ENCODE measurements at places on chromosomes 3 and 15. TPM values are rescaled to one million over a fixed set of nuclear protein-coding genes. Genes with fewer than 3 reads are reported as not detected.

MORC1 gene
- 0.35 TPM for total RNA-seq

GOLGA6L7 gene
- total RNA-seq, result not detected

CD96 gene
- total RNA-seq, result 2.6 TPM

GPR62 gene
- 0.06 TPM for total RNA-seq

ECE2 gene
- not detected for total RNA-seq

CELF6 gene
- total RNA-seq, result 2.4 TPM

DUOXA2 gene
- not detected for total RNA-seq

SAXO2 gene
- total RNA-seq, result 2.5 TPM

IQCF5 gene
- not detected for total RNA-seq

HIGD2B gene
- total RNA-seq, result not detected

KIF15 gene
- 6.4 TPM for total RNA-seq

ACVR2B gene
- total RNA-seq, result 24.1 TPM

ENTPD3 gene
- 1.9 TPM for total RNA-seq

CLDN16 gene
- total RNA-seq, result 73.5 TPM

ALG3 gene
- 28.7 TPM for total RNA-seq

IGSF10 gene
- total RNA-seq, result 2.5 TPM

WDR49 gene
- 3.7 TPM for total RNA-seq

FNDC3B gene
- total RNA-seq, result 110 TPM

ZNF501 gene
- total RNA-seq, result 9.2 TPM

CX3CR1 gene
- 5.3 TPM for total RNA-seq

SCG5 gene
- 7.6 TPM for total RNA-seq

CELSR3 gene
- total RNA-seq, result 0.70 TPM

EFHB gene
- total RNA-seq, result 1.5 TPM

CCK gene
- total RNA-seq, result 0.82 TPM

RBP2 gene
- not detected for total RNA-seq

TIPIN gene
- 8.8 TPM for total RNA-seq

SLC22A13 gene
- total RNA-seq, result 6.1 TPM

SPATA12 gene
- total RNA-seq, result not detected

CFAP20DC gene
- total RNA-seq, result 3.3 TPM

TM6SF1 gene
- 12.4 TPM for total RNA-seq

NR1I2 gene
- total RNA-seq, result 0.47 TPM

XCR1 gene
- 0.35 TPM for total RNA-seq

KIF23 gene
- 17.9 TPM for total RNA-seq

CYP1A2 gene
- total RNA-seq, result not detected

Data from metanephros (tissue), 2 donors.